ENCODE measurements at places on chromosomes 4 and X. TPM values are rescaled to one million over a fixed set of nuclear protein-coding genes. Genes with fewer than 3 reads are reported as not detected.

SRPK3 gene
- total RNA-seq, result 0.08 TPM

RADX gene
- total RNA-seq, result 3.6 TPM

GPR34 gene
- total RNA-seq, result not detected

TMLHE gene
- total RNA-seq, result 6.9 TPM

TIGD2 gene
- total RNA-seq, result 6.2 TPM
